Ovary (tissue), 10 donors: ENCODE measurements at places on chromosomes 7 and 10. TPM values are rescaled to one million over a fixed set of nuclear protein-coding genes. Genes with fewer than 3 reads are reported as not detected.

DNA sequence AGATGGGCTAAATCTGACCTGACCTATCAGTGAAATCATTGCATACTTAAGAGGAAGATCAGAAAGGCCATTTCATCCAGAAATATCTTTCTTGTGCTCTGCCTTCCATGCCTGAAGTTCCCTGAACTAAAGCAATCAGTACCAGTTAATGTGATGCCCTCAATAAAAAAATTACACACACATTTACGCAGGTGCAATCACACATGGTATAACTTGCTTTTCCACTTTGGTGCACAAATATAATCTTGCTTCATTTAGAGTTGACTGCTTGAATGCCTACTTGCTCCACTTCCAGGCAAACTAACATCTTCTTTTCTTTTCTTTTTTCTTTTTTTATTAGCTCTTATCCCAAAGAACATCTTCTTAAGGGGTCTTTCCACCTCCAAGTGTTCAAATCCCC lies 58.3 kb upstream of the KIF5B start:
- DNase-seq = no peak
- no peak overlapping the region for H3K27ac ChIP-seq
- no peaks in the 10 kb centered on the region for H3K27me3 ChIP-seq
- H3K36me3 ChIP-seq = no peaks in the 10 kb centered on the region
- no peaks in the 10 kb centered on the region for H3K4me1 ChIP-seq

GRCh38 chr7:83148776-83149175 lies 13.9 kb downstream of the PCLO start:
- H3K4me1 ChIP-seq = no peaks in the 10 kb centered on the region
- DNase-seq = no peak
- H3K27me3 ChIP-seq = no peaks in the 10 kb centered on the region
- H3K36me3 ChIP-seq = no peaks in the 10 kb centered on the region

- H3K27ac ChIP-seq = peak overlapping the region; percentile 3
- no peak overlapping the region for H3K4me3 ChIP-seq
- no peaks in the 10 kb centered on the region for H3K36me3 ChIP-seq
- DNase-seq = peak; percentile 81
- H3K27me3 ChIP-seq = no peaks in the 10 kb centered on the region
- H3K4me1 ChIP-seq = peaks cover 5% of the 10 kb centered on the region
Observed at GRCh38 chr7:151727579-151728285, 149.2 kb downstream of the PRKAG2 start.

GRCh38 chr7:140222814-140223213 lies 46.0 kb upstream of the KDM7A start:
- no peaks in the 10 kb centered on the region for H3K27me3 ChIP-seq
- no peak for DNase-seq
- no peaks in the 10 kb centered on the region for H3K4me1 ChIP-seq
- no peak overlapping the region for H3K27ac ChIP-seq

- H3K4me3 ChIP-seq = no peak overlapping the region
- no peaks in the 10 kb centered on the region for H3K27me3 ChIP-seq
- no peak for DNase-seq
- H3K27ac ChIP-seq = no peak overlapping the region
- no peaks in the 10 kb centered on the region for H3K36me3 ChIP-seq
Observed at GRCh38 chr7:149669121-149669818, 104.1 kb downstream of the ZNF467 start.

GOT1 gene
- 12.5 TPM for total RNA-seq

GRCh38 chr7:69879989-69880388 lies 281.7 kb downstream of the AUTS2 start:
- H3K4me3 ChIP-seq = no peak overlapping the region
- H3K4me1 ChIP-seq = no peaks in the 10 kb centered on the region
- DNase-seq = no peak
- H3K36me3 ChIP-seq = no peaks in the 10 kb centered on the region
- H3K27me3 ChIP-seq = no peaks in the 10 kb centered on the region

GRCh38 chr7:114939484-114940097 lies 17.7 kb downstream of the MDFIC start:
- no peak for DNase-seq
- no peak overlapping the region for H3K27ac ChIP-seq
- H3K4me1 ChIP-seq = no peaks in the 10 kb centered on the region

GRCh38 chr10:33412653-33413361 lies 78.3 kb upstream of the NRP1 start:
- no peak overlapping the region for H3K27ac ChIP-seq
- no peak overlapping the region for H3K4me3 ChIP-seq
- DNase-seq = peak; percentile 33
- H3K27me3 ChIP-seq = no peaks in the 10 kb centered on the region
- no peaks in the 10 kb centered on the region for H3K36me3 ChIP-seq

NEUROG3 gene
- total RNA-seq = not detected

DNA sequence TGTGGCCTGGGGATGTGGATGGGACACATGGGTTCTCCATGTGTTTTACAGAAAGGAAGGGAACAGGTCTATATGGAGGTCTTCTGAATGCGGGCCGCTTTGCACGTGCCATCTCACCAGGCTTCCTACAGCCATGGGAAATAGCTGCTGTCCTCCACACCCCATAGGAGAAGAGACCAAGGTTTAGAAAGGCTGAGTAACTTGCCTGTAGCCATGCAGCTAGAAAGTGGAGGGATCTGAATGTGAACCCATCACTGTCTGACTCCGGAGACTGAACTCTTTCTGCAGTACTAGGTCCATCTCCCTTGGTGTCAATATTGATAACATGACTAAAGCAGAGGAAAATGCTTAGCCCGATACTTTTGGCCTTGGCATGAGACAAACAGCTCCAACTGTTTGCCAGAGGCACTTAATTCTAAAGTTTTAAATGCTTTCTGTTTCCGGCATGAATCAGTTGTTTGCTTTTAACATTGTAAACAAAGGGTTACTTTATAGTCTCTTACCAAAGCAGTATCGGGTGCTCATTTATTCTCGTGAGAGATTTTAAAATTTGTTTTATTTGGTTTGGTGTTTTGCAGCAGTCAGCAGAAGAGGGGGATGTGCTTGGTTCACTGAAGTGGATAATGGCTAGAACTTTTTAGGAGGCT lies 64.8 kb upstream of the LOXL4 start:
- DNase-seq = no peak
- H3K27me3 ChIP-seq = no peaks in the 10 kb centered on the region
- no peaks in the 10 kb centered on the region for H3K36me3 ChIP-seq
- H3K27ac ChIP-seq = no peak overlapping the region
- no peak overlapping the region for H3K4me3 ChIP-seq

DNA sequence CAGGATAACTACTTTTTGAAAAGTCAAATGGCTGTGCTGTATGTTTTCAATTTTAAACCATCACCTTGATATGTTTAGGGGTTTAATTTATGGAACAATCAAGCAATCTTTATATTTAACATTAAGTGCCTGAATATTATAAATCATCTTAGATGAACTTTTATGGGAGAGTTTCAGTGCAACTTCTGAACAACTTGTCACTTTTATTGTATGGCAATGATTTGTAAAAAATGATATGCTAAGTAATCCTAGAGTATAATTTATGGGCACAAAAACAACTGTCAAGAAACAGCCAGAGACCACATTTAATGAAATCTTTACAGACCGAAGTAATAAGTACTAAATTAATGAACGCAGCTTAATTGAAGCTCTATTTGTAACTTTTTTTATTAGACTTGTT lies 498.9 kb downstream of the PARD3 start:
- no peaks in the 10 kb centered on the region for H3K27me3 ChIP-seq
- H3K27ac ChIP-seq = no peak overlapping the region
- no peak overlapping the region for H3K4me3 ChIP-seq
- no peaks in the 10 kb centered on the region for H3K36me3 ChIP-seq

DNA sequence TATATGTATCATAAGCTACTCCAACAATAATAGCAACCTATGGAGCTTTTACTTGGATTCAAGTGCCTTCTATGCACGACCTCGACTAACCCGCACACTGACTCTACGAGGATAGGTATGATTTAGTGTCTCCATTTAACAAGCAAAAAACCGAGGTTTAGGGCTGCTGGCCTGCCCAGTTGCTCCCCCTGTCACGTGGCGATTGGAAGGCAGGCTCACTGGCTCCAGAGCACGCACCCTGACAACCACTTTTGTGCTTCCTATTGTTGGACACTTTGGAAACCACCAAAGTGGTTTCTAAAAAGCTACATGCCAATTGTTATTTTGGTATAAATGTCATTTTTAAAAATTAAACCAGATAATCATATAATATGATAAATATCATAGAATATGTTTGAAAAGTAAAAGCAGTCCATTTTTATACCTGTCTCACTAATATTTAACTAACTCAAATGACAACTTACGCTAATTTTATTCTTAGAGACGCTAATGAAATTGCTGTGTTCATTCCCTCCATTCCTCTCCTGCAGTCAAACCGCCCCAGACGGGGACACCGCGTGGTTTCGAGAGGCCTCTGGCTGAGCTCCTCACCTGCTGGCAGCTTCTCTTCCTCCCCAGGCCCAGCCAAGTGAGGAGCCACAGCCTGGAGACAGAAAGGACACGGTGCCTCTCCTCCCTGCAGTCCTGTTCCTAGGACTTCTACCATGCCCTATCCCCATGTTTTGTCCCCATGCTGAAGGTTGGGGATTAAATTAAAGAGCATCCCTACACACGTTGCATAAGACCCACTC lies 22.2 kb upstream of the RHEB start:
- no peaks in the 10 kb centered on the region for H3K36me3 ChIP-seq
- no peak for DNase-seq
- peaks cover 5% of the 10 kb centered on the region for H3K4me1 ChIP-seq

MYO1G gene
- total RNA-seq = 2.4 TPM

- DNase-seq = no peak
- H3K4me3 ChIP-seq = no peak overlapping the region
- no peaks in the 10 kb centered on the region for H3K36me3 ChIP-seq
- no peaks in the 10 kb centered on the region for H3K4me1 ChIP-seq
- H3K27ac ChIP-seq = no peak overlapping the region
Observed at GRCh38 chr7:353746-354325, 63.9 kb downstream of the FOXL3 start.

- no peak overlapping the region for H3K27ac ChIP-seq
- H3K27me3 ChIP-seq = no peaks in the 10 kb centered on the region
- no peaks in the 10 kb centered on the region for H3K36me3 ChIP-seq
Observed at GRCh38 chr7:151710121-151710640, 166.7 kb downstream of the PRKAG2 start.

GRCh38 chr7:103658055-103659005 lies 212.3 kb upstream of the SLC26A5 start:
- H3K27me3 ChIP-seq = no peaks in the 10 kb centered on the region
- H3K4me1 ChIP-seq = no peaks in the 10 kb centered on the region
- H3K36me3 ChIP-seq = no peaks in the 10 kb centered on the region

DNA sequence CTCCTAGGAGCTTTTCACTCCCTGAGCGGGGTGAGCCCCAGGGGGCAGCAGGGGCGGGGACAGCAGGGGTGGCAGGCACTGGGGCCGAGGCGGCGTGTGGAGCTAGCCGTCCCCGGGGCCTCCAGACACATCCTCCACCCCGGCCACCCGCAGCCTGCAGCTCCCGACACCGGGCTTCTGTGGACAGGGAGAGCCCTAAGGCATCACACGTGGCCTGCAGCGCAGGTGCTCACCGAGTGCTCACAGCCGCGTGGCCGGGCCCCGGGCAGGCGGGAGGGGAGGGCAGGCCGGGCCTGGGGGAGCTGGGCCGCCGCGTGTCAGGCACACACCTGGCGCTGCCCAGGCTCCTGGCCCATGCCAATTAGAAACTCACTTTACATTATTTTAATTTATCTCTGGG lies 51.4 kb downstream of the MICALL2 start:
- H3K36me3 ChIP-seq = no peaks in the 10 kb centered on the region
- DNase-seq = no peak
- H3K27me3 ChIP-seq = no peaks in the 10 kb centered on the region
- H3K27ac ChIP-seq = no peak overlapping the region
- no peak overlapping the region for H3K4me3 ChIP-seq
